Mucosa of gallbladder (tissue), 1 donor: ENCODE measurements at places on chromosomes 3 and 15. TPM values are rescaled to one million over a fixed set of nuclear protein-coding genes. Genes with fewer than 3 reads are reported as not detected.

ARHGEF26 gene
- total RNA-seq, result 56.7 TPM

FGF12 gene
- total RNA-seq, result 1.4 TPM

DNA sequence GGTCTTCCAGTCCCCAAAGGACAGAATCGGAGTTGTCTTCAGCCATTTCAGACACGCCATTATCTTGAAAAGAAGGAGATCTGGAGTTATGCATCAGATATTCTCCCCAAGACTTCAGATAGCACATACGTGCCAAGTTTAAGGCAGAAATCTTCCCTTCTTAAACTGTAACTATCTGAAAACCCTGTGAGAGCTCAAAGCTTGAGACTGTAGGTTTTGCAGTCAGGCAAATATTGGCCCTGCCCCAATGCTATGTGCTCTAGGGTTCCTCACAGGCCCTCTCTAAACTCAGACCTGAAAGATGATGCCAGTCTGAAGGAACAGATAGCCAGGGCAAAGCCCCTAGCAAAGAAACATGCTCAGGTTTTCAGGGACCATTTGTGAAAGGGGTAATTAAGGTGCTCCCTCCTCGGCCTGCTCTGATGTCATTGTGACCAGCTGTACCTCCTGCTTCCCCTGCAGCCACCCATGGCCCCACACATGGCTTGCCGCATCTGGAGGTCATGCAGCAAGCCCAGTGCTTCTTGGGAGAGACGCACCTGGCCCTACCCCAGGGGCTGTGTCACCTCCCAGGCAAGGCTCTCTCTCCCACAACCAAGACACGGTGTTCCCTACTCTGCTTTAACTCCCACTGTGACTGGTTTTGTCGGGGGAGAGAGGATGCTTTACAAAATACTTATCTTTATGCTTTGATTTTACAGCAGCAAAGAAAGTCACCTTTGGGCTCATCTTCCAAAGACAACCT is 53.4 kb upstream of the POMGNT2 start:
- no peak for DNase-seq

ANKRD34C gene
- not detected for total RNA-seq

GRCh38 chr15:48423896-48424475 is 92.8 kb downstream of the DUT start:
- DNase-seq, result no peak

GRCh38 chr15:95799286-95800200 is 531.0 kb upstream of the NR2F2 start:
- no peak for DNase-seq

GRCh38 chr3:184085389-184085852 is 11.4 kb upstream of the HTR3E start:
- DNase-seq, result no peak

CLDN1 gene
- 38.2 TPM for total RNA-seq

- DNase-seq, result no peak
These were observed 21.3 kb downstream of the IGF1R start for GRCh38 chr15:98669638-98670037.

GRCh38 chr3:156619376-156619775 is 55.0 kb upstream of the TIPARP start:
- no peak for DNase-seq

- no peak for DNase-seq
These were observed 59.4 kb upstream of the XRN1 start for GRCh38 chr3:142507241-142507640.

GRCh38 chr15:82165948-82166376 is 96.6 kb downstream of the EFL1 start:
- no peak for DNase-seq

GRCh38 chr15:65089206-65089824 is 12.8 kb downstream of the KBTBD13 start:
- DNase-seq, result no peak

GRCh38 chr3:78762121-78762520 is 1005.7 kb downstream of the ROBO1 start:
- no peak for DNase-seq

GRCh38 chr3:114418724-114419543 is 125.1 kb downstream of the TIGIT start:
- DNase-seq, result no peak

RTP3 gene
- not detected for total RNA-seq

GRCh38 chr15:39313467-39313866 is 267.4 kb upstream of the THBS1 start:
- no peak for DNase-seq

DNA sequence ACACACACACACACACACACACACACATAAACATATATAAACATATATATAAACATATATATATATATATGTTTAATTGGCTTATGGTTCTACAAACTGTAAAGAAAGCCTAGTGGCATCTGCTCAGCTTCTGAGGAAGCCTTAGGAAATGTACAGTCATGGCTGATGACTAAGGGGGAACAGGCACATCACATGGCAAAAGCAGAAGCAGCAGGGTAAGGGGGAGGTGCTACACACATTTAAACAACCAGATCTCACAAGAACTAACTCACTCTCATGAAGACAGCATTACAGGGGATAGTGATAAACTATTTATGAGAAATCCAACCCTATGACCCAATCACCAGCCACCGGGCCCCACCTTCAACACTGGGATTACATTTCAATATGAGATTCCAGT is 922.9 kb downstream of the SI start:
- DNase-seq, result no peak

- no peak for DNase-seq
These were observed 184.7 kb upstream of the TTC14 start for GRCh38 chr3:180417241-180417640.
